ENCODE measurements at places on chromosomes 13 and 19. TPM values are rescaled to one million over a fixed set of nuclear protein-coding genes. Genes with fewer than 3 reads are reported as not detected.

GRCh38 chr13:101382086-101382485 lies 34.2 kb downstream of the NALCN start:
- DNase-seq: peak; percentile 54

Gene CBY2
- not detected for total RNA-seq

Gene KLK14
- 0.20 TPM for total RNA-seq

DNA sequence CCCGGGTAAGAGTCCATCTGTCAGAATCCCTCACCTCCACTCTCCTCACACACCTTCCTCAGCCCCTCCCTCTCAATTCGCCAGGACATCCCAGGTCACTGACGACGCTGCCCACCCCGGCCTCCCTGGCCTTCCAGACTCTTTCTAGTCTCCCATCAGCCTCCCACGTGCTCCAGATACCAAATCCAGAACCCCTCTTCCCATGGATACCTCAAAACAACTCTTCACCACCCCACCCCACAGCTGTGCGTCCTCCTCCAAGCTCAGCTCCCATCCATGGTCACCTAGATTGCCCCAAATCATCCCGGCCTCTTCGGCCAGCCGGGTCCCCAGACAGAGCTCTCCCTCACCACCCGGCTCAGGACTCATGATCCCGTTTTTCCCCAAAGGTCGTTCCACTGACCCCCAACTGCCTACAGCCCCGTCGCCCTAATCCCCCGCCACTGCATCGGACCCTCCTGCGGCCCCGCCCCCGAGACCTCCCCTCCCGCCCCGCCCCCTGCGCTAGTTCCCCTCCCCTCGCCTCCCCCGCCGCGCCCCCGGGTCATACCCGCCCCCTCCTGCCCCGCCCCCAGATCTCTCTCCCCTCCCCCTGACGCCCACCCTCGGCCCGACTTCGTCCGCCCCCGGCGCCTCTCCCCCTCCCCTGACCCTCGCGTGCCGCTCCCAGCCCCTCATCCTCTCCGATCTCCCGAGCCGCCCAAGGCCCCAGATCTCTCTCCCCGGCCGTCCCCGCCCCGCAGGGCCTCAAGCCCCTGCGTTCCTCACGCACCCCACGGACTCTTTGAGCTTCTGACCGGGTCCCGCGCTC lies 546 bp downstream of the UBXN6 start:
- DNase-seq: peak; percentile 90

GRCh38 chr19:15253513-15253912 lies 21.3 kb upstream of the EPHX3 start:
- DNase-seq: no peak

- no peak for DNase-seq
Measured at GRCh38 chr13:52004511-52005170, 6.6 kb downstream of the ATP7B start.

Gene TUBB4A
- 7.6 TPM for total RNA-seq

Gene PCDH20
- 4.3 TPM for total RNA-seq

GRCh38 chr19:23415034-23415433 lies 19.8 kb upstream of the ZNF91 start:
- DNase-seq: no peak

Gene ZNF507
- 15.4 TPM for total RNA-seq

DNA sequence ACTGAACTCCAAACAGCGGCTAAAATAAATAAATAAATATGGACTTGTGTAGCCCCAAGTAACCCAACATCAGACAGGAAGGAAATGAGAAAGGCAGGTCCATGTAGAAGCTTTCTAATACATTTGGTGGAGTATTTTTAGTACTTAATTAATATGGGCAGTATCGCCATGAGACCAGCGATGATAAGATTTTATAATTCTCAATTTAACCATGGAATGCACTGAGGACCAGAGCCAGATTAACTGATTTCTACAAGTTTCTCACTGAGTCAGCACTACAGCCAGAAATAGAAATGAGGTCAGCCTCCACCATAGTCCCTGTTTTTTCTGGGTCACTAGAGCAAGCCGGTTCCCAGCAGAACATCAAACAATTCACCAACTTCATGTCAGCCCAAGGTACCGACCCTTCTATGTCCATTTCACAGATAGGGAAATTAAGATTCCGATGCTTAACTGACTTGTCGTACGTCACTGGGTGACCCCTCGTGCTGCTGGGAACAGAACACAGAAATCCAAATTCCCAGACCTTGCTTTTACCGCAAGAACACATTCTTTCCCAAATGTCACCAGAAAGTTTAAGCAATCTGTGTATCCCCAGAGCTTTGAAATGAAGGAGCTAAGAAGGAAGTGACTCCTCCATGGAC lies 90.4 kb downstream of the COL4A1 start:
- no peak for DNase-seq

- peak; percentile 85 for DNase-seq
Measured at GRCh38 chr19:2426611-2427428, 566 bp downstream of the TIMM13 start.

DNA sequence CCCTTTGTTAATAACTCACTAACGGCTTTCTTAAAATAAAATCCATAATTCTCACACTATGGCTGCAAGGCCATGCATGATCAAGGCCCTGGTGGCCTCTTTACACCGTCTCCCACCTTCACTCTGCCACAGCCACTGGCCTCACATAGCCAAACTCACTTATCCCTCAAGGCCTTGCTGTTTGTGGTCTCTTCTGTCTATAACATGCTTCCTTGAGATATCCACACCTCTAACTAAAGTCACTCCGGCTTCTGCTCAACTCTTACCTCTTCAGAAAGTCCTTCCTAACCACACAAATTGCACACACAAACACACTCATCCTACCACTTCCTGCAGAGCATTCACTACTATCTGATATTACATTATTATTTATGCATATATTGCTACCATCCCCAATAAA lies 262.5 kb downstream of the DIAPH3 start:
- no peak for DNase-seq

DNA sequence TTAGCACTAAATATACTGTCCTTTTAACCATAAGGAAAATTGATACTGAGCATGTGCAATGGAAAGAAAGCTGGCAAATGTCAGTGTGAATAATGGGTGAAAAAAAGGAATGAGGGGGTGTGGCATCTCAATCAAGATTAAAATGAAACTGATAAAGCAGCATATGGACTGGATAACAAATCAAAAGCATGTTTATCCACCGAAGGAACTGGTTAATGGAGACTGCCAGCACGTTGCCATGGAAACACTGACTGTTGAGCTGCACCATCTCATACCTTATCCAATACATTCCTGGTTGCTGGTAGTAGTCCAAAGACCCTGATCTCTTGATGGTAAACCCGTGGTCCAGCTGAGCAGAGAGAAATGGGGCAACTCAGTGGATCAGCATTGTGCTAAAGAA lies 311.4 kb upstream of the MAB21L1 start:
- no peak for DNase-seq

Gene IL17D
- total RNA-seq: 0.93 TPM

Gene ERICH4
- not detected for total RNA-seq

DNA sequence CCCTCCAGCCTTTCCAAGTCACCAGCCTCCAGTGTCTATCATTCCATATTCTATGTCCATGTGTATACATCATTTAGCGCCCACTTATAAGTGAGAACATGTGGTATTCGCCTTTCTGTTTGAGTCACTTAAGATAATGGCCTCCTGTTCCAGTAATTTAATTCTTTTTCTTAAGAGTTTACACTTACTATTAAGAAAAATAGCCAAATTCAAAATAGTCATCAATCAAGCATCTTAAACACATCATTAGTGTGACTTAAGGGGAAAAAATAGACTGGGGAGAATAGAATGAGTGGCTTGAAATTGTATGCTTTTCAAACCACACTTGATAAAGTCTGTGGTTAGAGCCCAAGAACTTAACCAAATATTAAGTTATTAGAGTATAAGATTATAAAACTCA lies 248.0 kb downstream of the MAB21L1 start:
- DNase-seq: no peak

DNA sequence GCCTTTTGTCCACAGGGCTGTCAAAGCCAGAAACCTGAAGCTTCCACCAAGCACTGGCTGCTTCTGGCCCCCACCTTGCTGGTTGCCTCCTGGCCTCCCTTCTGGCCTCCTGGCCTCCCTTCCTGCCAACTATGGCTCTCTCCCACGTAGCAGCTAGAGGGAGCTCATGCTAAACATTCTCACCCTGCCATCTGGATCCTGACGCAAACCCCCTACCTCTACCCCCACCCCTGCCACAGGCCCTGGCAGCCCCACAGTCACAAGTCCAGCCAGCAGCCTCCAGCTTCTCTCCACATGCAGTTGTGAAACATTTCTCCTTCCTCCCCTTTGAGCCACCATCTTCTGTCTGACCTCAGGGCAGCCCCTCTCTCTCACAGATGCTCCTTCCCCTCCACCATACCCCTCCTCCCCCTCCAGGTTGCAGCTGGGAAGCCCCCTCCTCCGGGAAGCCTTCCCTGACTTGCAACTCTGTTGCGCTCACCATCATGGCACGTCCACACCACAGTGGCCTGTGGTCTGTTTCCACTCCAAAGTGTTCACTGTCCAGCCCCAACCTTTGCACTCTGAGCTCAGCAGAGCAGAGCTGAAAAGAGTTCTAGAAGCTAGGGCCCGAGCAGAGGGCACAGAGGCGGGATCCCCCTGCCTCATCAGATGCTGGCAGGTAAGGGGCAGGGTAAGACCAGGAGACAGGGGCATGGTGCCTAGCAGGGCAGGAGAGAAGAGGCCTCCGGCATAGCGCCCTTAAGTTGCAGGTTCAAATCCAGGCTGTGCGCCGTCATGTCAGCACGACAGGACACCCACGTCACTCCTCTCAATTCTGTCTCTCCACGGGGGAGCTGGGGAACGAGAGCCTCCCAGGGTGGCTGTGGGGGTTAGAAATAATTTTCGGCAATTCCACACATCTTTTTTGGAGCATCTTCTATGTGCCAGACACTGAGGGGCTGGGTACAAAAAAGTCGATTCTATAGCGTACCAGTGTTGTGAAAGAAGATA lies 7.3 kb downstream of the ADGRL1 start:
- DNase-seq: peak; percentile 60

DNA sequence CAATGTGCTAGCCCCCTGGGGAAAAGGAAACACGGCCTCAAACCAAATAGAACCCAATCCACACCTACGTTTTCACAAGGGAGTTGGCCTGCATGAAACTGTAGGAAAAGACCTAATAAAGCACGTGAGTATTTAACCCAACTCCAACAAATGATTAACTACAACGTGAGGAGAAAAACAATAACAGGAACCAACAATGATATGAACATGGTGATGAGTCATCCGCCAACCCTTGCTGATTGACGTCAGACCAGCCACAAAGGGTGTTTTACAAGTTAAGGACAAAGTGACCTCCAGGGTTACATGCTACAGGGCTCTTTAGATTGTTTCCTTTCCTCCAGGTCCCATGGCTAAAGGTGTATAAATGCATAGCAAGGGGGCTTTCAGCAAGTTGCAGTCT lies 460.5 kb downstream of the COG6 start:
- DNase-seq: peak; percentile 69

DNA sequence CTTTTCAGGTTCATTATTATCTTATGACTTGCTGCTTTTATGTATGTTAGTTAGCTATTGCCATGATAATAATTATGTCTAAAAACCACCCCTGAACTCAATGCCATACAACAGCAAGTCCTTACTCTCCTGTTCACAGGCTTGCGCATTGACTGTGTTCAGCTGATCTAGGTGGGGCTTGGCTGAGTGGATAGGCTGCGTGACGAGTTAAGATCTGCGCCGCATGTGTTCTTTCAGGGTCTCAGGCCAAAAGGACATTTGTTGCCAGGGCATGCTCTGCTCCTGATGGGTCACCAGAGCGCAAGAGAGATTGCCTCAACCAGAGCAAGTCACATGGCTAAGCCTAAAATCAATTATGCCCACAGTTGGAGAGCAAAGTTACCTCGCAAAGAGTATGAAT lies 859 bp downstream of the ZNF568 start:
- peak; percentile 39 for DNase-seq

- no peak for DNase-seq
Measured at GRCh38 chr13:98326291-98326690, 149.2 kb upstream of the RNF113B start.

DNA sequence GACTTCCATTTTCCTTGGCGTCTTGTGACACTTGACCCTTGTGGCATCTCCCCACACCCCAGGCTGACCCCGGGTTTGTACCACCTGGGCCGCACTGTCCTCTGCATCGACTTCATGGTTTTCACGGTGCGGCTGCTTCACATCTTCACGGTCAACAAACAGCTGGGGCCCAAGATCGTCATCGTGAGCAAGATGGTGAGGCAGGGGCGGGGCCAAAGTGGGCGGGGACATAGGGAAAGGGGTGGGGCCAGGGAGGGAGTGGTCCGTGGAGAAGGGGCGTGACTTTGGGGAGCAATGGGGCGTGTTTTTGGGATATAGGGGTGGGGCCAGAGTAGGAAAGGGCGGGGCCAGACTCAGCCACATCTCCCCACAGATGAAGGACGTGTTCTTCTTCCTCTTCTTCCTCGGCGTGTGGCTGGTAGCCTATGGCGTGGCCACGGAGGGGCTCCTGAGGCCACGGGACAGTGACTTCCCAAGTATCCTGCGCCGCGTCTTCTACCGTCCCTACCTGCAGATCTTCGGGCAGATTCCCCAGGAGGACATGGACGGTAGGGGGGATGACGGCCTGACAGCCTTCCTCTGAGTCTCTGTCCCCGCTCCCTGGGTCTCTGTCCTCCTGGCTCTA lies 42.8 kb downstream of the TRPM4 start:
- DNase-seq: peak; percentile 81

GRCh38 chr13:73773168-73773549 lies 361.0 kb downstream of the KLF12 start:
- no peak for DNase-seq

Gene MBD3
- 105 TPM for total RNA-seq

GRCh38 chr13:100473087-100473486 lies 115.5 kb downstream of the GGACT start:
- peak; percentile 79 for DNase-seq

Gene LRP3
- 34.4 TPM for total RNA-seq
